Activated naive CD4-positive, alpha-beta T cell treated with anti-CD3 and anti-CD28 coated beads, Interleukin-2, amount 50 U/mL, for 72 hours (primary cell): ENCODE measurements at places on chromosomes 1 and 21. TPM values are rescaled to one million over a fixed set of nuclear protein-coding genes. Genes with fewer than 3 reads are reported as not detected.

Gene PEX14
- total RNA-seq: 22.7 TPM

DNA sequence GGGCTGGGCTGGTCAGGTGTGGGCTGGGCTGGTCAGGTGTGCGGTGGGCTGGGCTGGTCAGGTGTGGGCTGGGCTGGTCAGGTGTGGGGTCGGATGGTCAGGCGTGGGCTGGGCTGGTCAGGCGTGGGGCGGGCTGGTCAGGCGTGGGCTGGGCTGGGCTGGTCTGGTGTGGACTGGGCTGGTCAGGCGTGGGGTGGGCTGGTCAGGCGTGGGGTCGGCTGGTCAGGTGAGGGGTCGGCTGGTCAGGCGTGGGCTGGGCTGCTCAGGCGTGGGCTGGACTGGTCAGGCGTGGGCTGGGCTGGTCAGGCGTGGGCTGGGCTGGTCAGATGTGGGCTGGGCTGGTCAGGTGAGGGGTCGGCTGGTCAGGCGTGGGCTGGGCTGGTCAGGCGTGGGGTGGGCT lies 5.8 kb upstream of the FNDC10 start:
- no peak for DNase-seq

Gene CXADR
- total RNA-seq: 0.14 TPM

- DNase-seq: no peak
Observed at GRCh38 chr1:24362982-24363614, 43.9 kb downstream of the GRHL3 start.

Gene EPS8L3
- total RNA-seq: not detected

- DNase-seq: peak; percentile 46
Observed at GRCh38 chr1:225652729-225653462, at the start of gene ENAH. TSS of gene ENAH (minus strand) at chr1:225653123. CDS start at chr1:225652690, 433 bp downstream.

Gene PIK3CD
- total RNA-seq: 138 TPM

GRCh38 chr1:100391675-100392074 lies 39.4 kb downstream of the CDC14A start:
- DNase-seq: no peak

- no peak for DNase-seq
Observed at GRCh38 chr21:43001316-43001715, 27.0 kb downstream of the PKNOX1 start.

DNA sequence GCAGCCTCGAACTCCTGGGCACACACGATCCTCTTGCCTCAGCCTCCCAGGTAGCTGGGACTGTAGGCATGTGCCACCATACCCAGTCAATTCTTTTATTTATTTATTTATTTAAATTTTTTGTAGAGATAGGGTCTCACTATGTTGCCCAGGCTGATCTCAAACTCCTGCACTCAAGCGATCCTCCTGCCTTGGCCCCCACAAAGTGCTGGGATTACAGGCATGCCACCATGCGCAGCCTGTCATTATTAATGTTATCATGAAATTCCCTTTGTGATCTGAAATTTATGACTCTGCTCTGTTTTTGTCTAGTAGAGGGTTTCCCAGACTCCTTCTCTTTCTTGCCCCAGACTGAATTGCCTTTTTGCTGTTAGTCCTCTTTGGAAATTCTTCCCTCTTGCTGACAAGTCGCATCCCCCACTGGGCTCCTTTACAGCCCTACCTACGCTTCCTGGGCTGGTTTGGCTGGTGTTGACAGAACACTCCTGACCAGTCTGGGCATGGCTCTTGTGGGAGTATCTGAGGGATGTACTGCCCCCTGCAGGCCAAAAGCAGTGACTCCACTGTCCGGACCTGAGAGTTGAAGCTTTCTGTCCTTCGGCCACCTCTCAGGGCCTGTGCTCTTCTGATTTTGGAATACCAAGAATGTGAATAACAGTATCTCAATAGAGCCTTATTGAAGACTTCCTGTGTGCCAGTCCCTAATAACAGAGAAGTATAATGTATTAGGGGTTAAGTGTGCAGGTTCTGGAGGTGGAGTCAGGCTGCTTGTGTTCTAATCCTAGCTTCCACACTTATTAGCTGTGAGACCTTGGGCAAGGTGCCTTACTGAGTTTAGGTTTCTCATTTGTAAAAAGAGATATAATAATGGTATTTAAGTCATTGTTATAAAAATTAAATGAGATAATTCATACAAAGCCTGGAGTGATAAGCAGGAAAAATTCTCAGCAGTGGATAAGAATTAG lies 28.2 kb downstream of the TCEANC2 start:
- DNase-seq: no peak

- DNase-seq: no peak
Observed at GRCh38 chr1:84145068-84145467, 997 bp downstream of the PRKACB start.

GRCh38 chr1:103492003-103492625 lies 33.4 kb upstream of the RNPC3 start:
- no peak for DNase-seq

DNA sequence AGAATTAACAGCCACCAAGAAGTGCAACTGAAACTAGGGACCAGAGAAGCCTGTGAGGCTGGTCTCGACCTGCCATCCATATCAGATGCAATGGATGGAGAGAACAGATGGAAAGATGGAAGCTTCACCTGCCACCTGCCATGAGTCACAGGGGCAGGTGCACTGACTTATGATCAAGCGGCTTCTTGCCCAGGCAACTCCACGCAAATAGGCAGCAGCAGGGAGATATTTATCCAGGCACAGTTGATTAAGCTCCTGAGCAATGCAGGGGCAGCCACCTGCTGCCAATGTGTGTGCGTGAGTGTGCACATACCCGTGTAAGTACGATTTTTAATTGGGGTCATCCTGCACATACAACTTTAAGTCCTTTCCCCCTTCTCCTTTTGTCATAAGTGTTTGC lies 174.2 kb downstream of the PTPRU start:
- no peak for DNase-seq

DNA sequence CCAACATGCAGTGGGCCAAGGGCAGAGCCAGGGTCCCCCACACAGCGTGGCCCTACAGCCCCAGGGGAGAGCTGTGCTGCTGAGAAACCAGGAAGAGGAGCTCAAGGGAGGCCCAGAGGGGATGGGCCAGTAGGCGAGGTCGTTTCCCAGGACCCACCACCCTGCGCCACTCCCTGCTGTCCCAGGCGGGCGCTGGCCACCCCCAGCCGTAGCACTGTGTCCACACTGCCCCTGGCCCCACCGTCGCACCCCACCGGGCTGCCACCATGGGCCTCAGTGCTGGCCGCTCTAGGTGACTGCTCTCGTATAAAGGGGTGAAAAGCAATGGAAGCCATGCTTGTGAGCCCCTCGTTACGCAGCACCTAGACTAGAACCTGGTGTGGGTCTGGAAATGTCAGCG lies 22.4 kb downstream of the NADK start:
- no peak for DNase-seq

Gene CCDC27
- total RNA-seq: not detected

GRCh38 chr1:168476588-168477385 lies 67.0 kb downstream of the XCL2 start:
- no peak for DNase-seq

Gene CYP4B1
- not detected for total RNA-seq

- DNase-seq: no peak
Observed at GRCh38 chr1:11738783-11739182, 2.8 kb downstream of the AGTRAP start.

Gene SLAMF6
- 55.2 TPM for total RNA-seq

DNA sequence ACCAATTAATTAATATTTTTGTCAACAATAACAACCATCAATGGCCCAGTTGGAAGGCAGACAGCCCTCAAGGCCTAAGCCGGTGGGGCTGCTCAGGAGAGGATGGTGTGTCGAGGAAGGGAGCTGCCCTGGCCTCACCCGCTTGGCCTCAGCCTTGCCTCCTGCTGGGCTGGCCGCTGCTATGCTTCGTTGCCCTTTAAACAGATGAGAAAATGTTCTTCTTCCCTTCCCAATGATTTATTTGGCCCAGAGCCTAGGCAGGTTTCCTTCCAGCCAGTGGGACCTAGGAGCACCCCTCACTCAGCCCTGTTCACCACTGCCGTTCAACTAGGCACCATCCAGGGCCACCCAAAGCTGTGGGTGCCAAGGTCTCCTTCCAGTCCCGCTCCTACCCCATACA lies 3.1 kb upstream of the ADGRB2 start:
- no peak for DNase-seq
